ENCODE measurements at places on chromosomes 7 and 10.

DNA sequence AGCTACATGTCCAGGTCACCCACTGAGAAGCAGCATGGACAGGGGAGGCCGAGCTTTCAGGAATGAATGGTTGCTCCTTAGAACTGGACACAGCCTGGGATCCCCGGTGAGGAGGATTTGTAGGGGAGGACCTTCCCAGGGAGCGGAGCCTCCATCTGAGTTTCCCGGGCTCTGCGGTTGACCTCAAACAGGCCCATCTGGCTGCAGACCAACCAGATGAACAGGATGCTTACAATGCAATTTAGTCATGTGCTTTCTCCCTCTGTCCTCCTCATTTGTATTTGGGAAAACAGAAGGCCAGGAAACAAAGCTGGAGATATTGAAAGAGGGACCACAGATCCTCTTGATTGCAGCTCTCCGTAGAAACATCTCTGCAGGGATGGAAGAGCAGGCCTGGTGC, 104.8 kb downstream of the EMX2 start:
- DNase-seq: no peak

DNA sequence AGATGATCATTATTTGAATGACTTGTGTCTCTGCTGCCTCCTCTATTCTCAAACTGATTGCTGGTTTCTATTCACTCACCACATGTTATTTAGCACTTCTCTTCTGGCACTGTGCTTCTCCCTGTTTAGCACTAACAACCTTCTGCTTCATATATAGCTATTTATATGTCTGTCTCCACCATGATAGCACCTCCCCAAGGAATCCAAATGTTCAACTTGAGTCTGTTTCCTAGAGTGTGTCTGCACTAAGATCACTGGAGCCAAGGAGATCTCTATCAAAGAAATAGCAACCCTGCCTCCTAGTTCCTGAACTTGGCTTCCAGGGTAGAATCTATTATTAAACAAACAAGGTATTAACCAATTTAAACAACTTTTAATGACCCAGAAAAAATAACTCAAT, 104.5 kb downstream of the CYP26A1 start:
- DNase-seq: no peak

DNA sequence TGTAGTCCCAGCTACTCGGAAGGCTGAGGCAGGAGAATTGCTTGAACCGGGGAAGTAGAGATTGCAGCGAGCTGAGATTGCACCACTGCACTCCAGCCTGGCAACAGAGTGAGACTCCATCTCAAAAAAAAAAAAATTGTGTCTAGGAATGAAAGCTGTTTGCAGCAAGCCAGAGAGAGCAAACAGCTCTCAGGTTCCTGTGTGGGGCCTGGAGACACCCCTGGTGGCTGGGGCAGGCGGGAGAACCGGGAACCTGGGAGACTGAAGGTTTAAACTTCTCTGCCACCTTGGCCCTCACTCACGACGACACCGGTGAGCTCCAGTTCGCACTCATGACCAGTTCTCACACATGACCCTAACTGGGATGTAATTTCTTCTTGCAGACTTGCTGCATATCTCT, 13.2 kb upstream of the UNCX start:
- no peak for DNase-seq

DNA sequence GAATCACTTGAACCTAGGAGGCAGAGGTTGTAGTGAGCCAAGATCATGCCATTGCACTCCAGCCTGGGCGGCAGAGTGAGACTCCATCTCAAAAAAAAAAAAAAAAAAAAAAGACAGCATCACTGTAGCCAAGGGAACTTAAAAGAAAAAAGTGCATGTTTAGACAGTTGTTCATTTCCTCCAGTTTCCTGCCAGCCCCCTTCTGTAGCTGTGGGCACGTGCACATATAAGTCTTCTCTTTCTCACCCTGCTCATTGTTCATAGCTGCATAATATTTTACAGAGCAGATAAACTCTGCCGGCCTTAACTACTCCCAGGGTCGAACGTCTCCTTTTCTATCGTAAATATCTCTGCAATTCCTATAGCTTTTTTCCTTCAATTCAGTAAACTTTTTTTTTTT, 132.6 kb downstream of the LHPP start:
- no peak for DNase-seq

Data from NCI-H2081 (cell line).